ENCODE measurements at places on chromosomes 12 and 14.

- no peak for DNase-seq
Observed at GRCh38 chr12:71760471-71760870, 5.8 kb downstream of the RAB21 start.

DNA sequence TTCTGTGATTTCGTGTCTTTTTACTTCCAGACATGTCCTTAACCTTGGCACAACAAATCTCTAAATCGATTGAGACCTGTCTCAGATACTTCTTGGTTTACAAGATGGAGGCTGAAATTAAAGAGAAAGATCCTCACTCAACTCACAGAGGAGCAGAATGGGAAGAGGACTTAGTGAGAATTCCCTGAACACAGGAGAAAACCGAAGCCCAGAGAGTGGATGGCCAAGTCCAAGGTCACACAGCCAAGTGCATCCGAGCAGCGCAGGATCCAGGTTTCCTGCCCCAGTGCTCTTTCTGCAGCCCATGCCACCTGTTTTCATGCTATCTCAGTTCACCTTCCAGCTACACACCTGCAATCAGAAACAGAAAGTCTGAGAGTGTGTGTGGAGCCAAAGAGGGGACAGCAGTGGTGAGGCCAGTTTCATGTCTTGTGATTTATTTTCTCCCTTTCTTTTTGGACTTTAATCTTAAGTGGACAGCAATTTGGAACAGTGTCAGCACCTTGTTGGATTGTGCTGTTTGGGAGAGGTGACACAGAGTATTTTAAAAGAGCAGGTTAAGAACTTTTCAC, 22.9 kb upstream of the TCL1B start:
- no peak for DNase-seq

DNA sequence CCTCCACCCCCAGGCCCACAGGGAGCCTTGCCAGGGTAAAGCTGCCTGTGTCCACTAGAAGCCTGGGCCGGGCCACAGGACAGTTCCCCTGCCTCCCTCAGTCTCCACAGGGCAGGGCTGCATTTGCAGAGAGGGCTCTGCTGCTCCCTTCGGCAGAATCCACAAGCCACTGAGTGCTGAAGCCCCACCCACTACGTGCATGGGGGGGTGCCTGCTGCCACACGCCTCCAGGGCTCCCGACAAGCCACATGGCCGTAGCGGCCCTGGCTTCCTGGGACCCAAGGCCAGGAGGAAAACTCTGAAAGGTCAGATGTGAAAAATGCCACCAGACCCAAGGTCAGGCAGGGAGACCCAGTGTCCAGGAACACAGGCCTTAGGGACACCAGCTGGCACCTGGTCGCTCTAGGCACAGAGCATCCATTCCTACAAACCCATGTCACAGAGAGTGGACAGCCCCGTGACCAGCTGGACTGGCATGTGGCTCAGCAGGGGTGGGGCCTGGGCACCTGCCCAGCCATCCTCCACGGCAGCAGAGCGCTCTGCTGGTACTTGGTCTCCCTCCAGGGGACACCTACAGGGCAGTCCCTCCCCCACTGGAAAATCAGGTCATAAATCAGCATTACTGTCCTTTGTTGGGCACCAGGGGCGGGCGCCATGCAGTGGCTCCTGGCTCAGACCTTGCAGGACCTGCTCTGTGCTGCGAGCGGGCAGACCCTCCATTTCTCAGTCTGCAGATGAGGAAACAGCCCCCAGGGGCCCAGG, 42.9 kb downstream of the CCDC85C start:
- no peak for DNase-seq

GRCh38 chr12:27906658-27907473, 65.7 kb downstream of the PTHLH start:
- no peak for DNase-seq

DNA sequence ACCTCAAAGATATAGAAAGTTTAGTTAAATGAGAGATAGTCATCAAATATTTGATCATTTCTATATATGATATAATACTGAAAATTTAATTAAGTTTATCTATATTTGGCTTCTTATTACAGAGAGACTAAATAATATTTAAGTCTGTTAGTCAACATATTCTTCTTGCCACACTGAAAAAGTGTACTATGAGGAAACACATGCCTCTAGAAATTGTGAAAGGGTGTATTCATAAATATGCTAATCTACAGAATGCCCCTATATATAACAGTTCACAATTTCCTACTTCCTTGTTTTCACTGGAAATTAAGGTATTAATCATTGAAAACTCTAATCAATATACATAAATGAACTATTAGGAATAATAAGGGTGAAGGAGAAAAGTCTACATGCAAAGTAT, 31.4 kb upstream of the ETV6 start:
- DNase-seq: no peak

DNA sequence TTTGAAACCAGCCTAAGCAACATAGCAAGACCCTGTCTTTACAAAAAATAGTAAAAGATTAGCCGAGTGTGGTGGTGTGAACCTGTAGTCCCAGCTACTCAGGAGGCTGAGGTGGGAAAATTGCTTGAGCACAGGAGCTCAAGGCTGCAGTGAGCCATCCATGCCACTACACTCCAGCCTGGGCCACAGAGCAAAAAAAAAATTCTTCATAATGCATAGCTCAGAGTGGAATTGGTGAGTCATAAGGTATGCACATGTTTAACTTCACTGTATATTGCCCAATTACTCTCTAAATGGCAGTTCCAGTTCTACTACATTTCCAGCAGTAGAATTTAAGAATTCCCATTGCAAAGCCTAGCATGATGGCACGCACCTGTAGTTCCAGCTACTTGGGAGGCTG, 26.8 kb upstream of the CLIP1 start:
- DNase-seq: no peak

- no peak for DNase-seq
Observed at GRCh38 chr12:1102115-1102514, 111.1 kb downstream of the ERC1 start.

- no peak for DNase-seq
Observed at GRCh38 chr14:104724407-104724980, 465 bp downstream of the ADSS1 start.

DNA sequence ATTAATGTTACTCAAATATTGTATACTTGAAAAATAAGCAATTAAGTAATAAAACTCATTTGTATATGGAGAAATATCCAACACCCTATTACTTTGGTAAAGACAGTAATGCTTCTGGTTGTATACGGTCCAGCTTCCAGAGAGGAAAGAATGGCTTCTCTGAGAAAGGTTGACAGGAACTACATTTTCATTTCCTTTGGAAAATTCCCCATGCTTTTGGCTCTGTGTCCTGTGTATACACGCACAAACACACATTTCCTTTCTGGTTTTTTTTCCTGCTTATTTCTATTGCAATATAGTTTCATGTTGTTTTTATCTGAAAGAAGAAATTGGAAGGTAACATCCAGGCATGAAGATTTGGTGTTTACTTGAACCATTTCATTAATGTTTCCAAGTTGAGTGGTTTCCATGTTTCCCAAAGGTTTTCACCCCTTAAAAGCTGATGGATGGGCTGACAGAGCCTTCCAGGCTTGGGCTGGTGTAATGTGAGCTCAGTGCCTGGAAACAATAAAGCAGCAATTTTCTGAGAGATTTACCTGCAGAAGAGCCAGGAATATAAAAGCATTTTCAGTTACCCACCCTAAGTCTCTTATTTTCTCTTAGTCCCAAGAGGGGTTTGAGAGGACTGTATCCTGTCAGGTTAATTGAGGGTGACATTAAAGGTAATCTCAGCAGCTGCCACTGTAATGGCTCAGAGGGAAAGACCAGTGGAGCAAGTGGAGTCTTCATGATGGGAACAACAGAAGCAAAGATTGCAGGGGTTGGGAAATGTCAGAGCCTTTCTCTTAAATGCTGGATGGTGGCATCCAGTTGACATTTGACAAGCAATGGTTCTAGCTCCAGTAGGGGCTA, 33.4 kb upstream of the TMTC1 start:
- no peak for DNase-seq

DNA sequence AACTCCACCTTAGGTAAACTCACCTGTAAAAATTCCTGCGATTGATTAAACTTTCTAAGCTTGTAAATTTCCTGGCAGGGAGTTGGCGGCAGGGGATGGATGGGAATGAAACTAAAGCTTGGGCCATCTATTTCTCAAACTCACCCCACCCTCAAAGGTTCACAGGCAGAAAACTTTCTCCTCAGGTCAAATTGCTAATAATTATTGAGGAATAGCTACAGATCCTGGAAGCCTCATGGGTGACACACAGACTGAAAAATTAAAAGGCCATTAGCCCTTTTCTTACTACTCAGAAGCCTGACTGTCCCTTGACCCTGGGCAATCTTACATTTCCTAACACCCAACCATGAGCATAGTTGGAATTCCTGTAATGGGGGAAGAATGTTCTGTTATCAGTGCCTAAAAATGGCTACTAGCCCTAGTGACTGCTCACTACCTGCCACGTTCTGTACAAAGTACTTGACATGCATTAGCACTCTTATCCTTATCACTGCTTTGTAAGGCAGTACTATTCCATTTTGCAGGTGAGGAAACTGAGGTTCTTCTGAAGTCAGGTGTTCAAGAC, 12.4 kb upstream of the SYNDIG1L start:
- no peak for DNase-seq

DNA sequence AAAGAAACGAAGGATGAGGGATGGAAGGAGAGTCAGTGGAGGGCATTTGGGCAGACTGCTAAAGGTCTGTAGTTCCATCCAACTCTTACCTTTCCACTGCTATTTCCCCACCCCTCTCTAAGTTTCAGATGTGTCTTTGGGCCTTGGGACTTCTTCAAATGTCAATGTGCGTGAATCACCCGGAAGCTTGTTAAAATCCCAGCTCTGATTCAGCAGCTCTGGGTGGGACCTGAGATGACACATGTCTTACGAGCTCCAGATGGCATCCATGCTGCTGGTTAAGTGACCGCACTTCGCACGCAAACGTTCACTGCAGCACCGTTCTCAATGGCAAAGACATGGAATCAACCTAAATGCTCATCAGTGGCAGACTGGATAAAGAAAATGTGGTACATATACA, 309.9 kb downstream of the VRK1 start:
- DNase-seq: no peak

GRCh38 chr12:94712815-94713515, 62.6 kb upstream of the TMCC3 start:
- DNase-seq: no peak

DNA sequence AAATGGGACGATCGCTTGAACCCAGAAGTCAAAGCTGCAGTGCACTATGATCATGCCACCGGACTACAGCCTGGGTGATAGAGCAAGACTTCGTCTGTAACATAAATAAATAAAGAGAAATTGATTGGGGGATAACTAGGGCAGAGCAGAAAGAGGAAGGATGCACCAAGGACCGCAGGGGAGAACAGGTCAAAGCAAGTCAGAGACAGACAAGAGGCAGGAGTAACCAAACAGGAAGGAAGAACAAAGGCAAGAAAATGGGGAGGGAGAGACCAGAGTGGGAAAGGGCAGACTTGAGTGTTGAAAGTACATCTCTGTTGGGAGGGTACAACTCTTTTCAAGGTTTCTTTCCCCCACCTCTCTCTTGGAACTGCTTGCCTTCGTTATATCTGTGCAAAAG, 50.8 kb upstream of the ELK3 start:
- DNase-seq: no peak

DNA sequence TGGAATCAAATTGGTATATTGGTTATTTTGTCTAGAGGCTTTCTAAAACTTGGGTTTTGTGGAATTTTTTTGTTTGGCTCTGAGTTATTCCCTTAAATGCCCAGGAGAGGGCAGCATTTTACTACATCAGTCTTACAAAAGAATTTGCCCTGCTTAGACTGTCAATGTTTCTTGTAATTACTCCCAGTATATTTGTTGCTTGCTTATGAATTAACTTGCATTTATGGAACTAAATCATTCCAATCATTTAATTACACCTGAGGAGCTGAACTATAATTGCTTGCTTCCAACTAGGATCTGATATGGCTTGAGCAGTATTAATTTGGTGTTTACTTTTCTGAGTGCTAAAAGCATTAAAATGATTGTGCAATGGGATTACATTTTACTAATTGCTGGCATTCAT, 48.7 kb downstream of the MIPOL1 start:
- no peak for DNase-seq

Measured in stimulated activated CD8-positive, alpha-beta memory T cell treated with anti-CD3 and anti-CD28 coated beads, Interleukin-7, amount 100 ng/mL, for 1 hour (primary cell).